ENCODE measurements at places on chromosomes 3 and 15.

DNA sequence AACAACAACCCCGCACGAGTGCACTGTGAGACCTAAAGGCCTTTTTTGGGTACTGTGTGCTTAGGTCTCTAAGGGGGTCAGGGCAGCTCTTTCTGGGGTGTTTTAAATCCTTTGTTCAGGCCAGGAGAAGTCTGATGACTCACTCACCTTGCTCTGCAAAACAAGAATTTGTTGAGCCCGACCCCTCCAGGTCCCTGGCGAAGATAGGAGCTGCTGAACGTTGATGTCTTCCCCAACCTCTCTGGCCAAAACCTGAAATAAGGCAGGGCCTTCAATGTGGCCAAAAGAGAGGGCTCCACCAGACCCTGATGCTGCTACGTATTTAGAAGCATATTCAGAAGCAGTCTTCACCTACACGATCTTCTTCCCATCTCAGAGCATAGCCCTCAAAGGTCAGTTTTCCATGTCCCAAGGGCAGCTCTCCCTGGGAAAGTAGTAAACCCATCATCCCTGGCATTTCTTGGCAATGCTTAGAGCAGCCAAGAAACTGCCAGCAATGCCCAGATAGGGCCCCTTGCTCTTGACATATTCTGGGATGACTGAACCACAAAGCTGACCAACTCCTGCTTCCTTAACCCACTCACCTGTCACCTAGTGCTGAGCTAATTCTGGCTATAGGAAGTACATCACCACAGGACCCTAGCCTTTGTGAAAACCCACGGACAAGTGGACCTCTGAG is 27.1 kb downstream of the CCDC13 start:
- DNase-seq, result no peak

GRCh38 chr15:74217907-74218885 is 15.6 kb upstream of the STRA6 start:
- DNase-seq, result no peak

GRCh38 chr15:82646250-82647044 is 716 bp downstream of the CPEB1 start:
- DNase-seq, result no peak

DNA sequence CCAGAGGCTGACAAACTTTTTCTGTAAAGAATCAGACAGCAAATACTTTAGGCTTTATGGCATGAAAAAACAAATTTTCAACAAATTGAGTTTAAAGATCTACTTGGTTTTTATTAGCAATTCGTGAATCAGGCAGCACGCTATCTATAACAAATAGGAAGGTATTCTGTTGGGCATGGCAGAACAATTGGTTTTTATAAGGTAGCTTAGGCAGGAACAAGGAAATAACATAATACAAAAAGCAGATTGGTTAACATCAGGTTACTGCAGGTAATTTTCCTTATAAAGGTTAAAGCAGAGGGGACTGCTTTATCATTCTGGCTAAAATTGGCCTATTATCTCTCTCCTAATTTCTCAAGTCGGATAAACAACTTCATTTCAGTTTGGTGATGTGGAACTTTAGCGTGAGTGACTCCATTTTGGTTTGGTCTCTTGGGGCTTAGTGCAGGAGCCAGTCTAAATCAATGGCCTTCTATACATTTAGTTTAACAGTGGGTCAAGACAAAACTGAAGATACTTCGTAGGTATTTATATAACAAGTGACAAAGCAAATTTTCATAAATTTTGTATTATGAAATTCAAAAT is 26.8 kb downstream of the ZBTB38 start:
- no peak for DNase-seq

DNA sequence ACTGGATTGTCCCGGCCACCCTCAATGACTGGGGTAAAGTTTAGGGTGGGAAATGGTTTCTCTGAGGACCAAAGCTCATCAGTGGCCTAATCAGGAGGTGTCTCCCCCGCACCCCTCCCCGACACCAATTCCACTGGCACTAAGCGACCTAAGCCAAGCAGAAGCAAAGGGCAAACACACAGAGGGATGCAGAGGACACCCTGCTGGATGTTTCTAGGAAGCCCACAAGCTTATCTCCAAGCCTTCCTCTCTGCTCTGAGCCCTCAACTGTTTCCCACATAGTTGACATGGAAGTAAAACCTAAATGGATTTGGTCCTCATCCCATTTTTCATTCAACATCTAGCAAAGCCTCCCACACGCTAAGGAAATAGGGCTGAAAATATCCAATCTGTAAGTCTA is 68.5 kb downstream of the C3orf70 start:
- DNase-seq, result no peak

- DNase-seq, result no peak
Measured at GRCh38 chr3:192864941-192865340, 52.7 kb downstream of the MB21D2 start.

DNA sequence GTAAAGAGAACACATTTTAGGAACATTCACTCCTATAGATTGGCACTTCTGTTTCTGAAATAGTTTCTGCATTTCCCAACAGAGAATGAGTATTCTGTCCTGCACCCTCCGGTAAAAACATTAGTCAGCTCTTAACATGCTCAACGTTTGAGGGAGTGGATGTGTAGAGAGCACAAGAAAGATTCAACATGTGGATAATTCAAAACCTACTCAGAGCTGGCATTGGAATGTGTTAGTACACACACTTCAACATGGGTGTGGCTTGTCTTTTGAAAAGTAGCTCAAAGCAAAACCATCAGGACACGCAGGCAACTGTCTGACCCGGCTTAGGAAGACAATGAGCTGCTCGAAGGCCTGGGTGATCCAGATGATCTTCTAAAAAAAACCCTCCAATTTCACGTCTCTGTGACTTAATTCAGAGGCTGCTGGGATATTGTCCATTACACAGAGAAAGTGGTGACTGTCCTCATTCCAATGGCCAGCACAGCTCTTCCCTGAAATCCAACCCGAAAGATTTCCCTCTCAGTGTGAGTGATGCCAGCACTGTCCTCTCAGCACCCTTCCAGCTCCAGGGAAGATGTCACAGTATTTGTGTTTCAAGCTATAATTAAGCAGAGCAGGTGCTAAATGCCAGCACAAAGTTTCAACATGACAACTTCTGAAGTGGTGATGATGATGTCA is 18.1 kb downstream of the FBN1 start:
- peak; percentile 83 for DNase-seq

- DNase-seq, result peak; percentile 63
Measured at GRCh38 chr15:69451951-69452691, 497 bp upstream of the RPLP1 start.

All from iris pigment epithelial cell (primary cell).